CD4-positive, alpha-beta T cell (primary cell): ENCODE measurements at places on chromosomes 11 and 22. TPM values are rescaled to one million over a fixed set of nuclear protein-coding genes. Genes with fewer than 3 reads are reported as not detected.

The SLC6A5 gene
- total RNA-seq: not detected

DNA sequence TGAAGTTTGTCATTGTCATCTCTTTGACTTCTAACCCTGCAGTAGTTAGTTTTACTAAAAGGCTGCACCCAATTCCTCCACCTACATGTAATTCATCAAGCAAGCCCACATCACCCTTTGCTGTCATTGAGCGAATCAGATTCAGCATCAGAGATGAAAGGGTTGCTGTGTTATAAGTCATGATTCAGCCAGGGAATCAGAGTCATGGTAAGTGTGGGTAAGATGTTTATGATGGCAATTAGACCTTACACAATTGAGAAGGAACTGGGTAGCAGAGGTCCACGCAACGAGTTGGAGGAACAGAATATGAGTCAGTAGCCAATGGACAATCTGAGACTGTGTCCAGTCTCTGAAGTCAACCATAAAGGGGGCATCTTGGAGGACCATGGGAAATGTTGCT, 162.8 kb upstream of the SNX19 start:
- DNase-seq: no peak

DNA sequence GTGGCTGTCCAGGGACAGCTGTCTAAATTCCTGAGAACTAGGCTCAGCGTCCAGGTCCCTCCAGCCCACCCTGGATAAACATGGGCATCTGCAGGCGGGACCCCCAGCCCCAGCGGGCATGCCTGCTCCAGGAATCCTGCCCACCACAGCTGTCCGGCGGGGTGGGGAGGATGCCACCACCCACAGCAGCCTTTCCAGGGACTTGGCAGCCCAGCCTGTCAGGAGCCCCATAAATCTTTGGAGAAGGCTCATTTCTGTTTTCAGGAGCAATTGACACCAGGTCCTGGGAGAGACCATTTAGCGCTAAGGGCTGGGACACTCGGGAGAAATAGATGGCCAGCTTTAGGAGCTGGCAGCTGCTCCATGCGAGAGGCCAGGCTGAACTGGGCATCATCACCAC, 358.9 kb downstream of the CADM1 start:
- DNase-seq: no peak

DNA sequence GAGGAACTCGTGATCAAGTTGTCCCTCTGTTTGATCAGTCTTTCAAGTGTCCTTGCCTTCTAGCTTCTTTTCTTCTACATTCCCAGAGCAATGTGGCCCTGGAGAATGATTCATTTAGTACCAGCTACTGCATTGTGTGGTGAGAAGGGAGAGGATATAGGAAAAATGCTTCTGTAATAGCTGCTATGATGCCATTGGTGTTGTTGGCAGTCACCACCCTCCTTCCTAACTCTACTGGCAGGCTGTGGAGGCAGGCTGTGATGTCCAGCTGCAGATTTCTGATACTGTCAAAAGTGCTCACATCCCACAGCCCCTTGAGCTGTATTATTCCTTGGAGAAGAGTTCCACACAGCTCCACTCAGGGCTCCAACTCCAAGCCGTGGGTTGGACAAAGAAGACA, 52.8 kb downstream of the ENDOD1 start:
- no peak for DNase-seq

The HTR3B gene
- not detected for total RNA-seq

GRCh38 chr11:126920833-126921232, 79.7 kb downstream of the KIRREL3 start:
- no peak for DNase-seq

The PARVA gene
- 0.08 TPM for total RNA-seq

The BBOX1 gene
- total RNA-seq: not detected

DNA sequence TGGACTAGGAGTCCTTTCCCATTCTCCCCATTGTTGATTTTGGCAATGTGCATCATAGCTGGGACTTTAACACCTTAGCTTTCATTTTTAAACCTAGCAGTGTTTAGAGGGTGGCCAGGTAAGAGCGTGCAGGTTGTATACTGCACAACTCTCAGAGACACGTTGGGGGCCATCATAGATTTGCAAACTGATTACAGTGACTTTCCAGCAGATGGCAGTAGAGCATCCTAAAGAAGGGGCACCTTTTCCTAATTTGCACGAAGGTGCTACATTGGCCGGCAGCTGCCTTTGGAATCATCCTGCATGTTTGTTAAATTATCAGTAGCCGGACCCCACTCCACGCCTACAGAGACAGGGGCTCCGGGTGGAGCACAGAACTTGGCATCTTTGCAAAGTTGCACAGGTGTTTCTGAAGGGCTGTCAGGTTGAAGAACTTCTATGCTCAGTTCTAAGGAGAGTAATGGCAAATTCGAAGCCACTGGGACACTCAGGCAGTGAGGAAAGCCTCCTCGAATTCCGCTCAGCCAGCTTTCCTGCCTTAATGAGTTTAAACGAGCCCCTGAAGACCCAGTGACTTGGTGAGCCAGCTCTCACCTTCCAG, 7.7 kb downstream of the LHFPL7 start:
- no peak for DNase-seq
